Inflammatory macrophage treated with lipopolysaccharide for 1 hour (primary cell): ENCODE measurements at places on chromosomes 5 and 9.

GRCh38 chr5:177496070-177496726, 1.2 kb downstream of the PDLIM7 start:
- no peak for DNase-seq

DNA sequence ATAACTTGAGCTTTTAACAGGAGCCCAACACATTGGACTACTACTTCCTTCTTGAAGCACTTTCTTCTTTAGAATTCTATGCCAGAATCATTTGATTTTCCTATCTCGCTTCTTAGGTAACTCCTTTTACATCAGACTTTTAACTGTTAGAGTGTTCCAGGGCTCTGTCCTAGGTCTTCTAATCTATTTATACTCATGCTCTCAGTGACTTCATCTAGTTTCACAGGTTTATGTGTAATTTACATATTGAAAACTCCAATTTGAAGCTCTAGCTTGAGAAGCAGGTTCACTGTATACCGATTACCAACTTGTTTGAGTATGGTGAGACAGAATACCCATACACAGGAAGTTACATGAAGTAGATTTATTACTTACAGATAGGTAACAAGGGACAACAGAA, 11.3 kb downstream of the SHOC1 start:
- DNase-seq = no peak

GRCh38 chr9:73441890-73442818, 290.5 kb downstream of the ANXA1 start:
- no peak for DNase-seq

DNA sequence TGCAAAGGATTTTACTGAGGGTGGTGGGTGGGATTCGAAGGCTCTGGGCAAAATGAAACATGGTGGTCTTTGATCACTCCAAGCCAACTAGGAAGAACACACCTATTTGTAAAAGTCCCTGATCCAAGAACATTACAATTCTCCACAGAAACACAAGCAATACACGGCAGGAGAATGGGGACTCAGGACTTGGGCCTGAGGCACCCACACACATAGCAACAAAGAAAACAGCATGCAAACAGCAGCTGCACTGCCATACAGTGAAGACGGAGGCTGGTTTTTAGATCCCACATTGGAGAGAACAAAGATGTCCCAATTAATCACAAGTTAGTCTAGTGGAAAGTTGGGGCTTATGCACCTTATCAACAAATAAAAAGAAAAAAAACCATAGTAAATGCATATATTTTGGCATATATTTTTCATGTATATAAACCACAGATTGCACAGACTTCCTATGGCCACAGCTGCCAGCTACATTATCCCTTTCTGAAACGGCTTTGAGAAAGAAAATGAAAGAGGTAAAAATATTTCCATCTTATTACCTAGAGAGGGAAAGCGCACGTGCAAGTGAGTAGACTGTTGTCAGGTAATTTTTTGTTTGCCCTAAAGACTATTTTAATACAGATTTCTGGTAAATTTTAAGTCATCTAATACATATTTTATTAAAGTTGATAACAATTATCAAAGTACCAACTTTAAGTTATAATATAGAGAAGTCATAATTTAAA, 410.9 kb downstream of the BNC2 start:
- no peak for DNase-seq

DNA sequence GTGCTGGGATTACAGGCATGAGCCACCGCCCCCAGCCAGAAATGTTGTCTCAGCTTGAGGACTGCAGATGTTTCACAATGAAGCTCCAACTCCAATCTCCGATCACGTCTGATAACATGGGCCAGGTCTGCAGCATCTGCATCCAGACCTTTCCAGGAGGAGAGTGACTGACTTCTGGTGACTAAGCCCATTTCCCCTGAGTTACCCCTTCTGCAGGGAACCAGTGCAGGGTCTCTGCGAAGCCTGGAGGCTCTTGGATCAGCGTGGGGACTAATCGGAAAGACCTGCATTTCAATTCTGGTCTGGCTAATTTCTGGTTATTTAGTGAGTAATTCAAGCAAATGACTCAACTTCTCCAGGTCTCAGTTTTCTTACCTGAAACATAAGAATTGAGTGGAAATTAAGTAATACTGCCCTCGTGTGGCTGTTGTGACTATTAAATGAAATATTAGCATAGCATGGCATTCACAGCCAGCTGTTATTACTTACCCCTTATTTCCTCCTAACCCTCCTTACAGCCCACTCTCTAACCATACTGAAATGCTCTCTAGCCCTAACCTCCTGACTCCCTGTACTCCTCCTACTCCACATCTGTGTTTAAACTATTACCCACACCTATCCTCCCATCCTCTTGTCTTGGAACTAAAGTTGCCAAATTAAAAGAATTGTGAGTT, 2.2 kb upstream of the GNPDA1 start:
- DNase-seq = peak; percentile 65

DNA sequence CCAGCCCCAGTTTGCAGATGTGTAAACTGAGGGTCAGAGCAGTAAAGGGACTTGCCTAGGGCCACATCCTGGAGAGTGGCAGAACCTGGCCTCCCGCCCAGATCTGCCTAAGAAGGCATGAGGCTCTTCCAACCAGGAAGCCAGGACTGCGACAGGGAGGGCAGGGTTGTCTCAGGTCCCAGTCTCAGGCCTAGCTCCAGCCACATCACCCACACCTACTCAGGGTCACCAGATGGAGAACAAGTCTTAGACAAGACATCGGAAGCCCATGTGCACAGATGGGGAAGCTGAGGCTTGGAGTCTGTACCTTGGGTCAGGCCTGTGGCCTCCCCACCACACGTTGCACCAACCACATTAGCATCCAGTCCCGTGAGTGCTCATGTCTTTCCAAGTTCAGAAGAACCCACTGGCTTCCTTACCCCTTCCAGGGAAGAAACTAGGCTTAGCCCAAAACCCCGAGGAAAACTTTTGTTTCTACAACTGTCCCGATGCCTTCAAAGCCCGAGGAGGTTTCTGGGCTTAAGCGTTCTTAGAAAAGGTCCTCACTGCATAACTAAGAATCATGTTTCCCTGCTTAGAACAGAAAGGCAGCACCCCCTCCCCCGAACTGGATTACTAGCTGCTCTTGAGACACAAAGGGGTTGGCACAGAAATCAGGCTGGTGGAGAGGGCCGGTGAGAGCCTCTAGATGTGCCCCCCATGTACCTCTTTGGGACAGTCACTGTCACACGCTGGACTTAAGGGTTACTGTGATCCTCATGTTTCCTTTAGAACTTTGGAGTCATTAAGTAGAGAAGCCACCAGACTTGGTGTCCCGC, 2.2 kb downstream of the FAM78A start:
- DNase-seq = peak; percentile 76

- peak; percentile 41 for DNase-seq
Observed at GRCh38 chr9:5562806-5563416, 52.6 kb downstream of the PDCD1LG2 start.

- peak; percentile 82 for DNase-seq
Observed at GRCh38 chr9:130128733-130129431, 43.3 kb upstream of the NCS1 start.

DNA sequence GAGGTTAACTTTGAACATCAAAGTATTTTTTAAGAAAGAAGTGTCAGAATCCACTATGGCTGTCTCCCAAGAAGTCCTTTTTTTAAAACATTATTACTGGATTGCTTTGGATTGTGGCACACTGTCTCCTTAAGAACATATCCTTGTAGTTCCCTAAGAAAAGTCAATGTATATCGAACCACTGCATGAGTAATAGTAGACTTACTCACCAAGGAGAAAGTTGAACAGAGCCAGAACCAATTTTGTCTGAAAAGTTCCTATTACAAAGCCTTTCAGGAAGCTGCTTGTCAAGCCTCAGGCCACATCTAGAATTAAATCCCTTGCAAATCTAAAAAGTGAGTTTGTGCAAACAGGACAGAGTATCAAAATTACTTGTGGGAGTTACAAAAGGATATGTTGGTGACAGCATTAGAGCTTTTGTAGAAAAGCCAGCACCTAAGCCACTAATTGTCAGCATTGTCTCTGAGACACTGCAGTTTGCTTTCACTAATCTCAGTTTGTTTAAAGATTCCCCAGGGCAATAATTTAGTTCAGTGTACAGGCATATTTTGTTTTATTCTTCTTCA, 195.4 kb downstream of the MPDZ start:
- no peak for DNase-seq

- DNase-seq = no peak
Observed at GRCh38 chr9:21674894-21675293, 127.5 kb upstream of the MTAP start.

- no peak for DNase-seq
Observed at GRCh38 chr9:6247266-6247665, 31.7 kb downstream of the IL33 start.

DNA sequence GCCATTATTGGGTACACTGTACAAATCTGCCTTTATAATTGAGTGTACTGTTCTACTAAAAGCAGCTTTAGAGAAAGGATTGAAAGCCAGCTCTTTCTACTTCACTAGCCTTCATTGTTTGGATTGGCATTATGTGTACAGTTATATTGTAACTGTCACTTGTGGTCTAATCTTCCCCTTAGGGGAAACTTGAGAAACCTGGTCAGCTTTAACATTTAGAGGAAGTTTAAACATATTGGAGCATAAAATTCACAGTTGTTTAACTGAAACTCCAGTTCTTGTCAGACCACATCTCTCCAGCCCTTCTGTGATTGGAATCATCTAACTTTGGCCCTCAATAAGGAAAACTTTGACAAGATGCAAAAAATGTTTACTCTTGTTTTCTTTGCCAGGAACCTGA, 24.6 kb downstream of the PIK3R1 start:
- DNase-seq = peak; percentile 59

DNA sequence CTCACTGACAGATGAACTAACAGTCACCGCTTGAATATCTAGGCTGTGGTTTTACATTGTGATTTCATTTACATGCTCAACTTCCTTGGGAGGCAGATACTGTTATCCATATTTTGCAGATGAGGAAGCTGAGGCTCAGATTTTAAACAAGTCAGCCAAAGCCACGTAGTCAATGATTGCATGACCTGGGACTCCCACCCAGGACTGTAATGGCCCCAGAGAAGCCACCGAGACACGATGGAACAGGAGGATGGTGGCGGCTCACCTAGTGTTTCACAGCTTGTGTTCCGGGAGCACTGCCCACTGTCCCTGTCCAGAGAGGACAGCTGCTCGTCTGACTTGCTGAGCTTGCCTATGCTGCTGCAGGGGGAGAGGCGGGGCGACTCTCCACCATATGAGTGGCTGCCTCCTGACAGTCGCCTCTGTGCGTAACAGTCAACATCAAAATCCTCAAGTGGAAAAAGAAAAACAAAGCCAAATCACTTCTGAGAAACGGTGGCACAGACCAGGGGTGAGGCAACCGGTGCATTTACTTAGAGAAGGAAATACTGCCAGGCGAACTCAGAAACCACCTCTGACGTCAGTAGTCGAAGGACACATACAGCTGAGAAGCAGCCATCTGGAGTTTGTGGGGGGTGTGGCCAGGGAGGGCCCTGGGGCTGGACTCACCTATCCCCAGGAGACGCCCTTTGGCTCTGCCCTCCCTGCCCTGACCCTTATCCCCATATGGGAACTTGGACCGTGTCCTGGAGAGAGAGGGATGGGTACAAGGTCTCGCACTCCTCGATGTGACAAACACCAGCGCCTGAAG, 82.5 kb downstream of the PRRT1B start:
- DNase-seq = peak; percentile 94

GRCh38 chr5:9456435-9457042, 89.3 kb downstream of the SEMA5A start:
- no peak for DNase-seq

- DNase-seq = no peak
Observed at GRCh38 chr9:17751486-17751885, 172.6 kb downstream of the SH3GL2 start.

GRCh38 chr9:34540827-34541226, 18.0 kb upstream of the ENHO start:
- DNase-seq = no peak

DNA sequence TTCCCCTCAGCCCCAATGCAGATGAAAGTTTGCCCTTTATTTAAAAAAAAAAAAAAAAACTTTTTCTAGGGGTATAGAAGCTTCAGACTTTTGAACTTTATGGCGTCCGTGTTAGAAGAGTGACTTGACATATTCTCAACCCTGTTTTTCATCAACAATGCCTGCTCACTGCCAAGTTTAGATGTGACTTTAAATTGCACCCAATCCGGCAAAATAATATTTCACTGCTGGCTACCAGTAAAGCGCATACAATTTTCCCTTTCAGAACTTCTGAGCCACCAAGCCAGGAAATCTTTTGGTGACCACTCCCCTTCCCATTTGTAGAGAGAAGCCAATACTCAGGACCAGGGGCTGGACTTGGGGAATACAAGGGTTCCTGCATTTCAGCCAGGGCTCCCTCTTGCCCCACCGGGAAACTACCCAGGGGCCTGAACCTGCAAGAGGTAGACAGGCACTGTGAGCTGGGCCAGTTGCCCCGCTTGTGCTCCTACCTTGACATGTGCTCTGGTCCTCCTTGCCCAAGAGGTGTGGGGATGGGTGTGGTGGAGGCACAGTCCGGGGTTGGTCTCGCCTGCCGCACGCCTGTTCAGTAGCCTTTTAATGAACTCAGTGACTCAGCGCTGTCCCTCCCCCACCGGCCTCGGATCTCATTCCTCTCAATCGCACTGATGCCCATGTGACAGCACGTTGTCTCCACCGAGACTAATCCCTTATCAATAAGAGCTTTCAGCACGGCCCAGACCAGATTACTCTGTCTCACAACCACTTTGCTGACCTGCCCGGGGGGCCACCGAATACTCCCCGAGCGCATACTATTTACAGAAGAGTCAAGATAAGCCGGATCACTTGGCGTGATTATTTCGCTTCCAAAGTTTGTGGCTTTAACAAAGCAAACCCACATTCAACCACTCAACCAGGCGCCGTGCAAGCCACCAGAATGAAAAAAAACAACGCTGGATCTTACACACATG, 226.4 kb downstream of the DCP2 start:
- no peak for DNase-seq

GRCh38 chr9:134693011-134693410, 51.4 kb downstream of the COL5A1 start:
- no peak for DNase-seq

GRCh38 chr5:157900644-157901043, 41.7 kb upstream of the CLINT1 start:
- no peak for DNase-seq

GRCh38 chr5:116423587-116424257, 150.9 kb downstream of the SEMA6A start:
- DNase-seq = no peak

GRCh38 chr5:60210810-60211209, 317.3 kb upstream of the PDE4D start:
- DNase-seq = no peak

DNA sequence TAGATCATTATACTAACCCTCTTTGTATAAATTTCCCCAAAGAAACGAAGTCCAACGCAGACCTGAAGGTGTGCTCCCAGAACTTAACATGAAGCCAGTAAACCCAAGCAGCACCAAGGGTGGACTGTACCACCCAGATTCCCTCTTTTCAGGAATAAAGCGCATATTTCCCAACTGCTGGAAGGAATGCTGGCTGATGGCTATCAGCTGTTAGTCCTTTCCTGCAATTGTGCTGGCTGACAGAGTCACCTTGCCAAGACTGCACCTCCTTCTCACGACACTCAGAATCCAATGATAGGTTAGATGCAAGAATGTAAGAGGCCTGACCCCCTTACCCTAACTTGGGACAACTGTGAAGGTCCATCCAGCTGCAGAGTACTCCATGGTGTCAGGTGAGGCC, 93.9 kb downstream of the MAPKAP1 start:
- no peak for DNase-seq

- peak; percentile 90 for DNase-seq
Observed at GRCh38 chr5:151020304-151021110, at the start of gene GPX3. TSS of gene GPX3 (plus strand) at chr5:151020591. CDS start at chr5:151020655, 64 bp downstream.
